ENCODE measurements at places on chromosomes 5 and 9. TPM values are rescaled to one million over a fixed set of nuclear protein-coding genes. Genes with fewer than 3 reads are reported as not detected.

PCDHA1 gene
- 0.17 TPM for total RNA-seq

WNT8A gene
- not detected for total RNA-seq

NUTM2G gene
- total RNA-seq: not detected

HTR4 gene
- total RNA-seq: not detected

OLFM1 gene
- total RNA-seq: 17.2 TPM

LECT2 gene
- not detected for total RNA-seq

PKN3 gene
- 12.9 TPM for total RNA-seq

CTXN3 gene
- not detected for total RNA-seq

AHRR gene
- 13.4 TPM for total RNA-seq

MSX2 gene
- total RNA-seq: 0.17 TPM

NUDT12 gene
- 3.4 TPM for total RNA-seq

TRAF1 gene
- total RNA-seq: 1.1 TPM

OR1Q1 gene
- not detected for total RNA-seq

CDO1 gene
- 3.3 TPM for total RNA-seq

CBY3 gene
- not detected for total RNA-seq

SPATA31A3 gene
- not detected for total RNA-seq

TRPM6 gene
- 1.2 TPM for total RNA-seq

STPG3 gene
- not detected for total RNA-seq

ZNF618 gene
- total RNA-seq: 19.5 TPM

LHX6 gene
- 27.4 TPM for total RNA-seq

- DNase-seq: no peak
Measured at GRCh38 chr9:76619640-76620039, 144.6 kb upstream of the PCA3 start.

- no peak for DNase-seq
Measured at GRCh38 chr9:135479469-135480052, at the start of gene PPP1R26. PPP1R26 (plus strand) TSS chr9:135479782; CDS start chr9:135484511, 4,729 bp downstream.

DNA sequence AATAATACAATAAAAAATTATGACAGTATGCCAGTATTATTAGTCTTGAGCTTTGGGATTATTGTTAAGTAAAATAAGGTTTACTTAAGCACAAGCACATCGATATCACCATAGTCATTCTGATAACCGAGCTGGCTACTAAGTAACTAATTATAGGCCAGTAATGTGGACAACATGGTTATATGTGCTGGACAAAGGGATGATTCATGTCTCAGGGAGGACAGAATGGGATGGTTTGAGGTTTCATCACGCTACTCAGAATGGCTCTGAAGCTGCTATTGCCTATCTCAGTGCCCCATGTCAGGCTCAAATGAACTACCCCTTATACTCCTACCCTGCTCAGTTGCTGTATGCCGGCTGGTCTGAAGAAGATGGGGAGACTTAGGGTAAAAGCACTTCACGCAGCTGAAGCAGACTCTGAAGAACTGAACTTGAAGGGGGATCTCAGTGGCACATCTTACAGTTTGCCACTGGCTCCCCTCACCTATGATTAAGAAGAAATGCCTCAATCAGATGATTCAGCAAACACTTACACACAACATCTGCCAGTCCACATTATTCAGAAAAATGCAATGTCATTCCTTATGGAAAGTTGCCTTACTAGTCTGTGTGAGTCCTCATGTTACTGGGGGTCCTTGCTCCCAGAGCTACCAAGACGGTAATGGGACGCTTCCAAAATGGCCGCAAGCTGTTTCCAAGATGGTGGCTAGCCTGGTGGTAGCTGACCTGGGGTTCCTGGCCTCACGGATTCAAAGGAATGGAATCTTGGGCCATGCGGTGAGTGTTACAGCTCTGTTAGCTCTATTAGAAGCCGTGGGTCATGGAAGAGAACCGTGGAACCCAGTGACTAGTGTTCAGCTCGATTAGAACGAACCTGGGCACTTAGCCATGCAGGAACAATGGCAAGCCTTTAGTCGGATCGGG is 1098.6 kb downstream of the TAF11L14 start:
- DNase-seq: no peak

DNA sequence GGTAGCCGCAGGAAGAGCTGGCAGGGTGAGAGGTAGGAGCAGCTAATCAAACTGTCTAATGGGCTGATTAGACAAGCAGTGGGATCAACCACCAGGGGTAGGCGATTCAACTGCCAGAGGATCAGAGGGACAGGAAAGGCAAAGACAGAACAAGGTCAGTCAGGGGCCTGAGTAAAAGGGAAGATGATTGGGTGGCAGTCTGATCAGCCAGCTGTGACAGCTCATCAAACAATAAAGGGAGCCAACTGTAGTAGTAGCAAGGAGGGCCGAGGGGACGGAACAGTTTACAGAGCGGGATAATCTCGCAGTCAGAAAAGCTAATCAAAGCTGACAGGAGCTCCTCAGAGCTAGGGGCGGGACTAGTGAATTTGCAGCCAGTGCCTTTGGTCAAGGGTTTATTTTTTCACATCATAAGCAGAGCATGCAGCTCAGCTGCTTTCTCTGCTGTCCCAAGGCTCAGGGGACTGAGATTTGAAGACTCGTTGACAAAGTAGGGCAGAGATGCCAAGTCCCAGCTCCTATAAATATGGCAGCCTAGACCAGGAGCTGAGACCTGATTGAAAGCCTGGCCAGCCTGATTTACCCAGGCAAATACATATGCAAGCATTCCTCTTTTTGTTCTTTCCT is 418.2 kb downstream of the GABRG2 start:
- DNase-seq: no peak

GRCh38 chr5:141354900-141355469 is at the start of gene PCDHGA4:
PCDHGA4 (plus strand) TSS chr5:141355021; CDS start chr5:141355108, 87 bp downstream.
- DNase-seq: peak; percentile 51

GRCh38 chr9:124011460-124012301 is at the start of gene LHX2:
LHX2 (plus strand) TSS chr9:124011768; CDS start chr9:124012349, 581 bp downstream.
- peak; percentile 83 for DNase-seq

DNA sequence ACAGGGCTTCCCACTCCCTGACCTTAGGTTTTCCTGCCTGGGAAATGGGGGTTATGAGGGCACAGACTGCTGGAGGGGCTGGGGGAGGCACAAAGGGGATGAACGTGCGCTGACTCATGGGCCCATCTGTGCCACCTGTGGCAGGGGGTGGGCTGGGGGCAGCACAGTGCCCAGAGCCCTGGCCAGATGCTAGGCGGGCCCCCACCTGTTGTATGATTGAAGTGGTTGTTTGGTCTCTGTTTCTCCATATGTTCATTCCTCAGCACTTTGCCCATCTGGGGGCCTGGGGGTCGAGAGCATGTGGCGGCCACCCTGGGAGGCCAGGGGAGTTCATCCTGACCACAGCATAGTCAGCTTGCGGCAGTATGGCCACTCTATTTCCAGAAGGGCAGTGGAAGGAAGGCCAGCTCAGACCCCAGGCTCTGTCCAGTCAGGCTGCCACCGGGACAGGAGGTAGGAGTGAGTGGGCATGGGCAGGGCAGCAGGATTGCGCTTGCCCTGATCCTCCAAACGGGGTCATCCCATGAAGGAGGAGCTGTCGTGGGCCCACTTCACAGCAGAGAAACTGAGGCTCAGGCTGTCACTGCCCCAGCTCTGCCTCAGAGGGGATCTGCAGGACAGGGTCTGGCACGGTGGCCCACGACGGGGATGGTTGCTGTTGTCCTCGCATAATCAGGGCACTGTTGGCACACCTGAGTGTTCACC is 841 bp upstream of the NINJ1 start:
- DNase-seq: no peak

DNA sequence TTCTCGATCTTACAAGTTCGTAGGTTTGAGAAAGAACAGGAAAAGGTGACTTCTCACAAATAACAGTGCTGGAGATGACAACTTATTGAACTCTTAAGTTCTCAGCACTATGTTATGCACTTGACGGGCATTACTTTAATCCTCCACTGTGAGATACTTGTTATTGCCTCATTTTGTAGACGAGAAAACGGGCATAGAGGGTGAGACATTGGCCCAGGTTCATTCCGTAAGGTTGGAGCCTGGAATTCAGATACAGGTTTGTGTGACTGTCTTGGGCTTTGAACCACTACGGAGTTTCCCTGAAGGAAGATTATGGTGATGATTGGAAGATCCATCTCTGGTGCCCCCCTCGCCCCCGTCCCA is 657 bp downstream of the MAT2B start:
- DNase-seq: no peak

DNA sequence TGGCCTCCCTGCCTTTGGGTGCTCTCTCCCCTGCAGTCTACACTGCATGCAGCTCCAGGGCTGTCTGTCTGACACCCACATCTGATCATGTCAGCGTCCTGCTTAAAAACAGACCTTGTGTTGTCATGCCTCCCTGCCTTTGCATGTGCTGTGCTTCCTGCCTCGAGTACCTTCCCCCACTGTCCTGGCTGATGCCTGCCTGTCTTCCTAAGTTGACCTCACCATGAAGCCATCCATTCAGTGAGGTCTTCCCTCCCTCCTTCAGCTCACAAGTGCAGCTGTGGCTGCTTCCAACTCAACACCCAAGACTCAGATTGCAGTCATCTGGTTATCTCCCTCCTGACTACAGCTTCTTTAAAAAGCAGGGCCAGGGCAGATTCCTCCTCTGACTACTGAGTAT is 5.5 kb downstream of the ANGPTL2 start:
- DNase-seq: no peak

DNA sequence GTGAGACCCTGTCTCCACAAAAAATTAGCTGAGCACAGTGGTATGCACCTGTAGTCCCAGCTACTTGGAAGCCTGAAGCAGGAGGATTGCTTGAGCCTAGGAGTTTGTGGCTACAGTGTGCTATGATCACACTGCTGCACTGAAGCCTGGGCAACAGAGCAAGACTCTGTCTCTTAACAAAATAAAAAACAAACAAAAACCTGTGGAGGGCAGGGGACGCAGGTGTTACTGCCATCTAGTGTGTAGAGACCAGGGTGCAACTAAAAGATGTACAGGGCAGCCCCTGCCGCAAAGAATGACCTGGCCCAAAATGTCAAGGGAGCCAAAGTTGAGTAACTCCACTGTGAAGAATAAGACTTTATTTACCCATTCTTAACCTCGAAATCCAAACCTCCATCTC is 27.1 kb downstream of the ASPN start:
- DNase-seq: peak; percentile 28

- DNase-seq: no peak
Measured at GRCh38 chr5:80763873-80764647, 109.3 kb upstream of the DHFR start.

- DNase-seq: peak; percentile 72
Measured at GRCh38 chr5:172740428-172741205, 30.4 kb downstream of the DUSP1 start.

DNA sequence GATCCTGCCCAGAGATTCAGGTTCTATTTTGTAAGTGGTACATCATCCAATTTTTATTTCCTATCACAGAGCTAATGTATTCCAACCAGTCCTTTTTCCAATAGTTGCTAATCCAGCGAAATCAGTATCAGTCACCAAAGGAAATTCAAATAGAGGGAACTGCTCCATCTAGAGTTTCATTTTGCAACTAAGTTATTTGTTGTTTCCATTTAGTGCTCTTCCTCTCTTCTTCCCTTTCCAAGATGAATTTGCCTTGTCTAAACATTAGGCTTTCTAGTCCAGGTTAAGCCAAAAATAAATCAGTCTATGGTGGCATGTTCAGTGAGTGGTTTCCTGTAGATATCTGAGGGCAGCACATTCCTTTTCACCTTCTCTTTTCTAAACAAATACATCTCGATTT is 79.8 kb upstream of the SPATA31D4 start:
- peak; percentile 64 for DNase-seq

- peak; percentile 53 for DNase-seq
Measured at GRCh38 chr9:127455324-127455992, 4.1 kb downstream of the LRSAM1 start.

GRCh38 chr9:88197016-88197415 is 58.7 kb upstream of the SPATA31C2 start:
- no peak for DNase-seq

GRCh38 chr9:126497660-126498275 is 116.0 kb upstream of the LMX1B start:
- DNase-seq: no peak

- peak; percentile 45 for DNase-seq
Measured at GRCh38 chr5:139023286-139023685, 148.2 kb upstream of the LRRTM2 start.

DNA sequence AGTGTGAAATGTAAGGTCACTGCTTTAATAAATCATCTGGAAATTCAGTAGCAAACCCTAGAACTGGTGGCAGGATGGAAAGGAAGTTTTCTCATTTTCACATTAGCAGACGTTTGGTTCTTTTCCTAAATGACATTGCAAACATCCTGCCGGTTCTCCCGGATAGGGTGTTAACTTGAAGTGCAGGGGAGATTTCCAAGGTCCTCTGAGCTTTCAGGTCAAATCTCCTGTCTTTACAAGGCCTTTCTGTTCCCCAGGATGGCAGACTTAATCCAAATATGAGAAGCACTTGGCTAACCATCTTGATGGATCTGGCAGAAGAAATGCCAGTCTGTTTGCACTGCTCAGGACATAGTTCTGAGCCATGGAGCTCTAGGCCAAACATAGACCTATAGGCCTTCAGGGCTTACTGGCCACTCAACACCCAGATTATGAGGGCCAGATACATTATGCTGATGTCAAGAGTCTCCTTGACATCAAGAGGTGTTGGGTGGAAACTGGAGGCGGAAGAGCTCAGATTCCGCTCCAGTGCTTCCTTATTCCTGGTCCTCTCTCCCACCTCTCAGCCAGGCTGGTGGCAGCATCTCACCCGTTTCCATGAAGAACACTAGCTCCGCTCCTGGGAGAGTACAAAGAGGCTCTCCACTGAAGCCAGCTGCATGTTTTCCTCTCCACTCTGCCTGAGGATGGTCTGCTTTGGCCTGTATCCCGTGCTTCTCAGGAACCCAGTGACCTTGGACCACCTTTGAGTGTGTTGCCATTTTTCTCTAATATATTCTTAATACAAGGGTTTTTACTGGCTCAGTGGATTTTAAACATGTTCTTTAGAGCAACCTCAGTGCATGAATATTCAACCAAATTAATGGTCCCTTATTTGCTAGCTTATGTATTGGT is 61.0 kb downstream of the RALGPS1 start:
- DNase-seq: no peak

GRCh38 chr5:160339406-160340130 is 27.2 kb upstream of the CCNJL start:
- no peak for DNase-seq

GRCh38 chr5:72223371-72223770 is 96.7 kb downstream of the MRPS27 start:
- no peak for DNase-seq

GRCh38 chr5:37717613-37718431 is 122.0 kb downstream of the GDNF start:
- peak; percentile 97 for DNase-seq

GRCh38 chr5:59757442-59757841 is 136.1 kb downstream of the PDE4D start:
- no peak for DNase-seq

- DNase-seq: no peak
Measured at GRCh38 chr5:116626945-116627679, 52.5 kb upstream of the SEMA6A start.

- no peak for DNase-seq
Measured at GRCh38 chr5:96415897-96416296, 17.2 kb downstream of the PCSK1 start.
